Cardiac septum (tissue), 1 donor: ENCODE measurements at places on chromosomes 5 and 9. TPM values are rescaled to one million over a fixed set of nuclear protein-coding genes. Genes with fewer than 3 reads are reported as not detected.

- peak; percentile 94 for DNase-seq
Measured at GRCh38 chr9:129888293-129889121, 53.2 kb downstream of the USP20 start.

DNA sequence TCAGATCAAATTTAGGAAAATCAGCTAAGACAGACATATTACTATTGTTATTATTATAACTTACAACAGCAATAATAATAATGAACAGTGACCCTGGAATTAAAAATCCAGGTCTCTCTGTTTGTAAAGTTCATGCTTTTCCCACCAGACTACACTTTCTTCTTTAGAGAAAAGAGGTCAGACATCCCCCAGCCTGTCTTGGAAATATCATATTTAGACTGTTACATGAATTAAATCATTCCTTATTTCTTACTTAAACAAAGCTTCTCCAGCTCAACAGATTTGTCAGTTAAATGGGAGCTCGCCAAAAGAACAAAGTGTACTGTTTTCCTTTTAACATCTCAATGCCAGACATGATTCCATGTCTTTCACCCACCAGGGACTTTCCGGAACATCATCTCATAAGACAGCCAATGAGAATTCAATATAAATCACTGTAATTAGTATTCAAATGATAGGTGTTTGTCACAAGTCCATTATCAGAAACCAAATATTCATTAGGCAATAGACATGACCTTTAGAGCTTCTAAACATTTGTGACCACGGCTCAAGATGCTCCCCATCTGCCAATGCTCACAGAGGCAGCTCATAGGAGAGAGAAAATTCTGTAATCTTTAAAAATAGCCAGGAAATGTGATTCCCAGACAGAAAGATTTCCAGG is 351.9 kb downstream of the ENC1 start:
- no peak for DNase-seq

GRCh38 chr5:151040211-151040747 is 19.9 kb downstream of the GPX3 start:
- peak; percentile 56 for DNase-seq

- no peak for DNase-seq
Measured at GRCh38 chr5:54577528-54577927, 60.0 kb downstream of the SNX18 start.

DNA sequence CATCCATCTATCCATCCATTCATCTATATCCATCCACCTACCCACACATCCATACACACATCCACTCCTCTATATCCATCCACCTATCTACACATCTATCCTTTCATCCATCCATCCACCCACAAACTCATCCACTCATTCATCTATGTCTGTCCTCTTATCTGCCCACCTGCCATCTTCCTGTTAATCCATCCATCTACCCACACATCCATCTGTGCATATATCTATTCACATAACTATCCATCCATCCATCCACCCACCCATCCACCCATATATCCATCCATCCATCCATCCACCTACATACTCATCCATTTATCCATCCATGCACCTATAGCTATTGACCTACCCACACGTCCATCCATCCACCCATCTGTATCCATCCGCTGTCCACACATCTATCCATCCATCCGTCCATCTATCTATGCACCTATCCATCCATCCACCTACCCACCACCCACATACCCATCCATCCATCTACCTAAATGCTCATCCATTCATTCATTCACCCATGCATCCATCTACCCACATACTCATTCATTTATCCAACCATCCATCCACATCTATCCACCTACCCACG is 182.1 kb upstream of the TBC1D2 start:
- DNase-seq = no peak

DNA sequence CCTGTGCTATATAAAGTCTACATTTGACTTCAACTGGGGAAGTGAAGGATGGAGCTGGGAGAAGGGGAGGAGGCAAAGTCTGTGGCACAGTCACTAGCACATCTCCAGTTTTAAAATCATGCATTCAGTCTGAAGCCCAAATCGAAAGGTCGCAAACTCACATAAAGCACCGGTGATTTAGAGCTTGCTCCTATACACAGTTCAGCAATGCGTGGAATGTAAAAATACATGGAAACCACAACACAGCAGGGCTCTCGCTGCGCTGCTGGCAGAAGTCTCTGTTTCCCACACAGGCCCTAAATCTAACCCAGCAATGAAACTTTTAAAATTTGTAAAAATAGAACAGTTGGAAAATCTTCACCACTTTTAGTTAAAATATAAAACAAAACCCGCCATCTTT is 68.2 kb downstream of the EBF1 start:
- DNase-seq = no peak

DNA sequence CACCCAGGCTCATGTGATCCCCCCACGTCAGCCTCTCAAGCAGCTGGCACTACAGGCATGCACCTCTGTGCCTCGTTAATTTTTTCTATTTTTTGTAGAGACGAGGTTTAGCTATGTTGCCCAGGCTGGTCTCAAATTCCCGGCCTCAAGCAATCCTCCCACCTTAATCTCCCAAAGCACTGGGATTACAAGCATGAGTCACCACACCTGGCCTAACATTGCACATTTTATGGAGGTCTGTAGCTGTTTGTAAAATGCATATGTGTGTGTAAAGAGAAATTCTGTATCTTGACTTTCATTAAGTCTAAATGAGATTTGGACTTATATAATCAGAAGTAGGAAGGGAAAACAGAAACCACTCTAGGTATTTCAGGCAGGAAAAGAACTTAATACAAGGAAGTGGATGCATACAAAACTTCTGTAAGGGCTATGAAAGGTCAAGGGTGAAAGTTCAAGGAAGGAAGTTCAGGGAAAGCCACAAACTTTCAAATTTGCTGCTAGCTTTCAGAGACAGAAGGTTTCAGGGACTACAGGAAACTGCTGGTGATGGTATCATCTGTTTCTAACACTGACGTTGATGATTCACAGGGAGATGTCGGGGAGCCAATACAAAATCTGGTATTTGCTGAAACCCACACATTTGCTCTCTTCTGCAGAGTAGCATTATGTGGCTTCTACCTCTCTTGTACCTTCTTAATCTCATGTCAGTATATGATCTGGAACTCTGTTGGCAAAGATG is 209.4 kb downstream of the PIK3R1 start:
- no peak for DNase-seq

DNA sequence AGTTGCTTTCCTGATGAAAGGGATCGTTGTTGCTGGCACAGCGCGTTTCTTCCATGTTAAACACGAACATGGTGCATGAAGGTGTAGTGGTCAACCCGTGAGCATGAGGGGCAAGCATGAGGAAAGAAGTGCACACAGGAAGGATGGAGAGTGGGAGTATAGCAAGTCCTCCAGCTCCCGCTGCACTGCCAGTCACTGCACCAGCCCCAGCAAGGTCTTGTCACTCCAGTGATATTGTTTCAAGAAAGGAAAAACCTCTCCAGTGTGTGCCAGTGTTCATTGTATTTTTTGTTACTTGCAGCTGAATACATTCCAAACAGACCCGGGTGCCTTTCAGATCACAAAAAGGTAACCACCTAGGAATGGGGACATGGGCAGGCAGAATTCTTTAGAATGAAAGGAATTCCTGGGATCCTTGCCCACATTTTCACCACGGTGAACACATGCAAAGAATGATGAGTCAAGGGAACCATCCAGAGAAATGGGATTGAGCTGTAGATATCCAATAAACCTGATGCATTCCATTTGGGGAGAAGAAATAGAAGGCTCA is 186.3 kb downstream of the AOPEP start:
- no peak for DNase-seq

GRCh38 chr9:113520109-113520642 is 56.6 kb downstream of the RGS3 start:
- no peak for DNase-seq

GRCh38 chr5:121841892-121842291 is 9.8 kb upstream of the FTMT start:
- DNase-seq = no peak

DNA sequence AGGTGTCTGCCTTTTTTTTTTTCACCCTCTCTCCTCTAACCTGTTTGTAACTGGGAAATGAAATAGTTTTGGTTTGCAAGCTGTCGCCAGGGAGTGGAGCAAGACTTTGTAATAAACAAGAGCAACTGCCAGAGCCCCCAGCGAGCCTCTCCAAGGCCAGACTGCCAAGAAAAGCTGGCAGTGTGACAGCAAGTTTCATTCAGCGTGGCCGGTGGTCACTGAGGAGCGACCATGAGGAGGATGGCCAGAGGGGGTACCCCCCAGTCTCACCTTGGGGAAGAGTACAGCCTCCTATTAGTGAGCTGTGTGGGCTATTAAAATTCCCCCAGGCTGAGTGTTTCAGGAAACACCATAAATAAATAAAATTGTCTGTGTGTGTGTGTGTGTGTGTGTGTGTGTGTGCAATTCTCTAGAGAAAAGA is 49.9 kb downstream of the ZFAND5 start:
- DNase-seq = no peak

GRCh38 chr9:17742067-17742466 is 163.2 kb downstream of the SH3GL2 start:
- DNase-seq = no peak

KCTD16 gene
- 0.08 TPM for total RNA-seq

PKD2L2 gene
- 0.62 TPM for total RNA-seq

FOXI1 gene
- not detected for total RNA-seq

IFNK gene
- not detected for total RNA-seq

TOMM5 gene
- total RNA-seq = 52.9 TPM

SLIT3 gene
- 16.6 TPM for total RNA-seq

KIF12 gene
- not detected for total RNA-seq

SEC16A gene
- 33.7 TPM for total RNA-seq
